GM03348 (cell line): ENCODE measurements at places on chromosomes 5 and 9.

- no peak for DNase-seq
Observed at GRCh38 chr5:30890377-30890776, 303.1 kb upstream of the CDH6 start.

DNA sequence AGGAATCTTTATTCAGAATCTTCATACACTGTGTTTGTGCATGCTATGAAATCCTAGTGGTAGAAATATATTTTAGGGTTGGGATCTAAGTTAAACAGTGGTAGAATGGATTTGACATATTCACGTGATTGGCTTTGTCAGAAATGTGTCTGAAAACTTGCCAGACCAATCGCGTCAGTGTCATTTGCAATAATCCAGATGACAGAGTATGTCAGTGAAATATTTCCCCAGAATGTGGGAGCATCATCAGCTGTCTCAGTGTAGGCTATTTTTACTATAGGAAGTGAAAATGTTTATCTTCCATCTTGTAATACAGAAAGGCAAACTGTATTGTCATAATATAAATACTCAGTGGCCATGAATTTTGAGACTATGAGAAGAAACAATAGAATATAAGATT lies 220.6 kb upstream of the EDIL3 start:
- no peak for DNase-seq

- DNase-seq, result no peak
Observed at GRCh38 chr9:5563886-5564285, 53.6 kb downstream of the PDCD1LG2 start.

GRCh38 chr5:180098991-180099732 lies 27.6 kb upstream of the RNF130 start:
- no peak for DNase-seq

DNA sequence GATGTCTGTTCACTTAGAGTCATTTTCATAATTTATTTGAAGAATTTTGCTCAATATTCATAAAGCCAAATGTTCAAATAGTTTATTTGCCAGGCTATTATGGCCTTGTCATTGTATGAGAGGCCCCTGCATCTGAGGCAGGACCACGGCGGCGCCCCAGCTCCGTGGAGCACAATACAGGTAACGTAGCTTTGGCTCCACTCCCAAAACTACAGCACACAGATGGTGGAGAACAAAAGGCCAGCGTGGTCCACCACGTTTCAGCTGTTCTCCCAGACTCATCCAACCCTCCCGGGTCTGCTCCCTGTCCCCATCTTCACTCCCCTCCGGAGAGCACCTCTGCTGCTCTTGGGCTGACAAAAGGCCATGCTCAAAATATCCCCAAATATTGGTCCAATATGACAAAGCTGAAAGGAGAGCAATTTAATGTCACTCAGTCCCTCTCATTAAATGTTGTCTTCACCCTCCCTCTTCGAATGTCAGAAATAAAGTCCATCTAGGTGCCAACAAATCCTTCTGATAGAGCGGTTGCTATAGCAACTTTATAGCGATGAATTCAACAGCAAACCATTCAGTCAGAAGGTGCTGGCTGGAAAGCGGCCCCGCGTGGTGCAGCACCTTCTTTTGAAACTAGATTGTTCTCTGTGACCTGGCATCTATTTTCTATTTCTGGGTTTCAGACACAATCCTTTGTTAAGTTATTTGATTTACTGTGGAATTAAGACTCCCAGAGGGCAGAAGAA lies 504.3 kb downstream of the ARHGEF28 start:
- DNase-seq, result no peak

DNA sequence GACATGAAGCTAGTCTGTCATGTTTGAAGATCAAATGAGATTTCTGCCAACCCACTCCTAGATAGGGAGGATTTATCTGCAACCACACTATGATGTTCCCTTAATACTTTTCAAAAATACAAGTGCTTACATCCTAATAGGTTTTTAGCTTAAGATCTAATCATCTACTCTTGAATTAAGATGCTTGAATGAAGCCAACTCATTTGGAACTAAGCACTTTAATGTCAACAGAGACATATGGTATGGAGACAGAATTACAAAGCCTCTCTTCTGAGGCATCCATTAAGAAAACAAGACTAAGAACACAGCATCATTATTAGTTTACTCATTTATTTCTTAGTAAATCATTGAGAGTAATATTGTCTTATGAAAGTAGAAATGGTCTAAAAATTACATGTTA lies 139.3 kb upstream of the NFIB start:
- no peak for DNase-seq
